ENCODE measurements at places on chromosomes 3 and 15.

DNA sequence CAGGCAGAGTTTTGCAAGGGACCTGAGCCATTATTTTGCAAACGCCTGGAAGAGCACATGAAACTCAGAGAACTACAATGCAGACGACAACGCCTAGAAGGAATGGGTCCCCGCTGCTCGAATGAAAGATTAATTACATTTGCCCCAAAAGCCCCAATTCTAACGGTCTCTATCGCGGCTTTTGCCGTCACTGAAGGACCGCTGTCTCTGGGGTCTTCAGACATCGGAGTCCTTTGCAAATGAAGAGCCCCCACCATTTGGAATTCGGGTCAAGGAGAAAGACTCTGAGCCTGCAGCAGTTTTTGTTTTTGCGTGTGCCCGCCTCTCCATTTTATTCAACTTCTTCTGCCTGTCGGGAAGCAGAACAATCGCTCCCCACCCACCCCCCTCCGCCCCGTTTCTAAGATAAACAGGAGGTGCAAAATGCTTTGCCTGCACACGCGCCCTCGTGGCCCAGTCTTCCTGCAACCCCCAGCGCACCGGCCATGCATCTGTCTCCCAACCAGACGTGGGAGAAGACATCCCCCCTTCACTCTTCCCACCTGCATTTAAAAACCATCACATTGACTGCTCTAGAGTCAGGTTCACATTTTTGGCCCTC, 13.5 kb downstream of the SOX2 start:
- no peak for DNase-seq

GRCh38 chr3:182725372-182726251, 67.7 kb upstream of the ATP11B start:
- no peak for DNase-seq

DNA sequence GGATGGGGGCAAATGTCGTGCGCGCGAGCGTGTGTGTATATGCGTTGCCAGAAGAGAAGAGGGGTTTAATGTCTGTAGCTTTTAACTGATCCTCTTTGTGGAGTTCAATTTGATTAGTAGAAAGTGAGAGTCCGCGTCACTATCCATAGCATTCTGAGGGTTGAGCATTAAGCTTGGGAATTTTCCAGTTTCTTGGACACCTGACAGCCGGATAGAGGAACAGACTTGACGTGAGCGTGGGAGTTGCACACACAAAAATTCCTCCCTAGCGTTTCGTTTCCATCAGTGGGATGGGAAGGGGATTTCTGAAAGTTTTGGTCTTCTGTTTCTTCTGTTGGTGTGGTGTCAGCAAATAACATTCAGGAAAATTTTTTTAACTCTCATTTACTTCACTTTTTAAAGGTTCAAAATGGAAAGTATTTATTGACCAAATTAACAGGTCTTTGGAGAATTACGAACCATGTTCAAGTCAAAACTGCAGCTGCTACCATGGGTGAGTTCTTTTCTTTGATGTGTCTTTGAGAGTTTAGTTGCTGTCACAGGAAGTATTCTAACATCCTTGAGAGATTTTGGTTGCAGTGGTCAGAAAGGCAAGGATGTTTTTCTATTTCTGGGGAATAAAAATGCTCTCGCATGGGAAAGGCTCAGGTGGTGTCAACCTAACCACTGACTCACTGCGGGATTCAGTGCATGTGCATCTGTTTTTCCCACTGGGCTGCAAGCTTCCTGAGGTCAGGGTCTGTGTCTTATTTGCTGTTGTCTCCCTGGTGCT, 841 bp downstream of the POGLUT1 start:
- no peak for DNase-seq

DNA sequence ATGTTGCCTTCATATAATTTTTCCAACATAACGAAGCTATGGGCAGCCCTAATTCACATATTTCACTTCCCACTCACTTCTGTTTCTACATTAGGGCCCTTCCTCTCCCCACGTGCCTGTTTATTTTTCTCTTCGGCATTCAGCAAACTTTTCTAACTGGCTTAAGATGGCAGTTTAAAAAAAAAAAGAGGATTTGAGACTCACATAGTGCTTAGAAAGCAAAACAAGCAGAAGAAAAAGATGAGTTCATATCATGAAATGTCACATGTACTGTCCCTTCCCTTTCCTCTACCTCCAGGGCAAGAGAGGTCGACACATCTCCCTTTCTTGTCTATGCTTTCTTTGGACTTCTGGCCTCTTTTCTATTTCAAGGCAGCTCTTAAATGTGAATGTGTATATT, 30.6 kb downstream of the SLC49A4 start:
- no peak for DNase-seq

DNA sequence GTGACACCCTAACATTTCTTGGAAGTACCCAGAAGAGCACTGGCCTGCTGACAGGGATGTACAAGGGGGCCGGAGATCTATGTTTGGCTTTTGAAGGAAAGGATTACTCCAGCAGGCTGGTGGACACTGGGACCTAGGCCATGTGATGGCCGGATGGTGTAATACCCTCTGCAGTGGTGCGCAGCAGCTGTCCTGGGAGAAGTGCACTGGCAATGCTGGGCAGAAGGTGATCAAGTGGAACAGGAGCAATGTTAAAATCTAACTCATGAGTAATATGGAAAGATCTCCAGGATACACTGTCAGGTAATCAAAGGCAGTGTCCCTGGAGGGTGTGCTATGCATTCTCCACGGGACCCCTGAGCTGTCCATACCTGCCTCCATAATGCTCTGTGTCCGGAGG, 71.2 kb upstream of the POMGNT2 start:
- no peak for DNase-seq

DNA sequence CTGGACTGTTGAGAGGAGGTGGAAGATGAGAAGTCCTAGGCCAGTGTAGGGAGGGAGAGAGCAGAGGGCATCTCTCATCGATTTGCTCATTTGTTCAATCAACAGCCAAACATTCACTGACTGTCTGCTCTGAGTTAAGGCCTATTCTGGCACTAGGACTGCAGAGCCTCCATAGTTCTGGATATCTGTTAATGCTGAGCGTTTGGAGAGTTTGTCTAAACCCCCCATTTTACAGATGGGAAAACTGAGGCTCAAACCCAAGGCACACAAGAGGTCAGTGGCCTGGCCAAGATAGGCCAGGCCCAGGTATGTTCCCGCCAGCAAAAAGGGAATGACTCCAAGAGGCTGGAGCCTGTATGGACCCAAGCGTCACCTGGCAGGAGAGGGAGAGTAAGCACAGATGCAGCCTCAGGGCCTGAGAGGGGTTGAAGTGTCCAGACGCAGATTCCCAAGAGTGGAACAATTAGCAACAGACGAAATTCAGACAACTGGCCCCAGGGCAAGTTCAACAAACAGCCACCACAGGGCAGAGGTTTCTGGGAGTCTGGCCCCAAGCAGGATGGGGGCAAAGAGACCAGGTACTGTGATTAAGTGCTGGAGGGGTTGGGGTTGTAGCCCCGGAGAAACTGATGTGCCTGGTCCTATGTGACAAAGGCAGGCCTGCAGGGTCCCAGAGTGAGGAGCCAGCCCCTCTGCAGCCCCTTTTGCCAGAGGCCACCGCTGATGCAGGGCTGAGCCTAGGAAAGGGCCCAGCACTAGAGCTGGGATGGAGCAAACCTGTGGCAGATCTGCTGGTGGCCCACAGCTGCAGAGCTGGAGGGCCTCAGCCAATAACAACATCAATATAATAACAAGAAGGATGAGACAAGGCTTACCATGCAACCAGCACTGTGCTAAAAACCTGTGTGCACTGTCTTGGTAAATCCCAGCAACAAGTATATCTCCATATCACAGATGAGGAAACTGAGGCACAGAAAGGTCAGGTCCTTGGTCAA, 245.1 kb upstream of the TLE3 start:
- no peak for DNase-seq

DNA sequence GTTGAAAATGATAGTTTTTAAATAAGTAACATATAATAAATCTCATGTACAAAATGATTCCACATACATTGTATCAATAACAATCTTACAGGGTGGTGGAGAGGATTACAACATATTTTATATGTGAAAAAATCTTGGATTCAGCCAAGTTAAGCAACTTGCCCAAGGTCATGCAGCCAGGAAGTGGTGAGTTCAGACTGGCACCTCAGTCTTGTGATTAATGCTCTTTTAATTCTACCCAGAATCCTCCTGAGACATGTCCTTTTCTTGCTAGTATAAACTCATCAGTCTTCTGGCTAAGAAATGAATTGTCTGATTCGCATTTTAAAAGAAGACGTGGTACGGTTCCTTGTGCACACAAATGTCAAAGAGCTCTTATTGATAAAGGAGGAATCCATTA, 4.5 kb upstream of the MYRIP start:
- DNase-seq = no peak

DNA sequence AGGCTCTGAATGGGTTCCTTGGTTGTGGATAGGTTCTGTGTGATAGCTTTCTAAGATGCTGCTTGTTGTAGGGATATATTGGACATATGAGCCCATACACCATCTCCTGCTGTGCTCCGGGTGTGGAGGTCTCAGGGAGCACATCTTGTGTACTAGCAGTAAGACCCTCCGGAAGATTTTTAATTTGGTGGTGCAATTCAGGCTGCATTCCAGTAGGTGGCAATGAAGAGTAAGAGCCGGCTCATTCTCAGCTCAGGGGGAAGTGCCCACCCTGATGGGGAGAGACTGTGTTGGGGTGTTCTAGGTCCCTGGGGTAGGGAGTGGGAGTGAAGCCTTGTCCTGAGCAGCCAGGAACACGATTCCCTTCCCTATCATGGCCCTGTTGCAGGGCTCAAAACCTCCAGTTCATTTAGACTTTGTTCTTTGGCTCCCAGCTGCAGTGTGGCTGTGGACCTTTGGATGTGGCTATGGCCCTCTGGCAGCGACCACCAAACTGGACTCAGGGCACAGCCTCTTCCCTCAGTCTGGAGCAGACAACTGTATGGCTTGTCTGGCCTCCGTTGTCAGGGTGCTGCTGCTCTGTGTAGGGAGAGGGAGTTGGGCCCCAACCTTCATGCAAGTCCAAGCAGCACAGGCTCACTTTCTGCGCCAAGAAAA, 104.7 kb downstream of the UNC13C start:
- no peak for DNase-seq

GRCh38 chr3:109597444-109597843, 260.1 kb upstream of the DPPA4 start:
- DNase-seq = no peak

- no peak for DNase-seq
These were observed 5.7 kb downstream of the FURIN start for GRCh38 chr15:90873998-90874605.

DNA sequence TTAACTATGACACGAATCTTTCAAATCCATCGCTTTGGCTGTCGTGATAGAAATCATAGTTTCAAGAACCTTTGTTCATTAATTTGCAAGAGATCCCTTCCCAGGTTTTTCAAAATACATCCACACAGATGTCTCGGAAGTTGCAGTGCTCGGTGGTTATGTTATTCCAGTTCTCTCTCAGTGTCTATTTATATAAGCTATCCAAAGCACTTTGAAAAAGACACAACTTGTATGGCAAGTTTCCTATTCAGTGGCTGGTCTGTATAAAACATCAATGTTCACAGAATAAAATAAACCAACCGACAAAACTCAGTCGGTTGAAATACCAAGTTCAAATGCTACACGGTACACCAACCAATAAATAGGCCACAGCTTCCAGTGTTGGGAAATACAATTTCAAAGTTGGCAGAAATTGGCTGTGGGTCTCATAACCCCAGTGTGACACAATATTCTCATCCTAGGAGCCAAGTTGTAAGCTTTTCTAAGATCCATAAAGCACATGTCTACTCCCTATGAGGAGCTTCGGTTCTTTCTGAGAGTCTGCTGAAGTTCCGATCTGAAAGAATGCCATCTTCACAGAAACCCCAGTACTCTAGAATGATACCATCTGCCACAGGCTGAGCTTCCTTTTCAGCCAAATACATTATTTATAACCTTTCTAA, 23.7 kb downstream of the SATB1 start:
- no peak for DNase-seq

GRCh38 chr3:33278163-33278562, 921 bp downstream of the FBXL2 start:
- DNase-seq = no peak

DNA sequence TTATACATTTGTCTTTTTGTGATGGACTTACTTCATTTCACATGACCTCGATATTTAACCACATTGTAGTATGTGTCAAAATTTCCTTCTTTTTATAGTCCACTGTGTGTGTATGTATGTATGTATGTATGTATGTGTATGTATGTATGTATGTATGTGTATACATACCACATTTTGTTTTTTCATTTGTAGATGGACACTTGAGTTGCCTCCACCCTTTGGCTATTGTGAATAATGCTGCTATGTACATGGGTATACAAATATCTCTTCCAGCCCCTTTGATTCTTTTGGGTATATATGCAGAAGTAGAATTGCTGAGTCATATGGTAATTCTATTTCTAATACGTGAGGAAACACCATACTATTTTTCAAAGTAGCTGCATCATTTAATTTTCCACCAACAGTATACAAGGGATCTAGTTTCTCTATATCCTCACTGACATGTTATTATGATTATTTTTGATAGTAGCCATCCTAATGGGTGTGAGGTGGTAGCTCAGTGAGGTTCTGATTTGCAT, 228.2 kb downstream of the OPA1 start:
- no peak for DNase-seq

- DNase-seq = no peak
These were observed 375.8 kb upstream of the ARL6 start for GRCh38 chr3:97388774-97389173.

GRCh38 chr3:193236599-193236998, 4.4 kb upstream of the PLAAT1 start:
- no peak for DNase-seq

- DNase-seq = no peak
These were observed 27.6 kb downstream of the XYLB start for GRCh38 chr3:38374221-38374620.

- DNase-seq = no peak
These were observed 2.5 kb upstream of the GREM1 start for GRCh38 chr15:32715276-32715675.

DNA sequence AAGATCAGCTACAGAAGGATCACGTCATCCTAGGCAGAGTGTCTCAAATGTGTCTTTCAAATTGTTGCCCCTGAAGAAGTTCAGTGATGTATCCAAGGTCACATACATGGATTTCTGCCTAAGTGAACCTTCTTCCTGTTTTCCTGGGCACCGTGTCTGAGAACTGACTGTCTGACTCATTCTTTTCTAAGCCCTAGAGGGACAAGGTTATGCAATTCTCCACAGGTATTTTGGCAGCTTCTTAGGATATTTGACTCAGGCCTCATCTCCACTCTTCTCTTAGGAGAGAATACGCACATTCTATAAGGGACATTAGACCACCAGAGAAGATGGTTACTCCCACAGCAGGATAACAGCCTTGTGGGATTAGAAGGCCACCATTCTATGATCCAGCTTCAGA, 391.9 kb upstream of the THBS1 start:
- no peak for DNase-seq

- DNase-seq = no peak
These were observed 57.2 kb downstream of the RAB11A start for GRCh38 chr15:65926459-65926858.
